ENCODE measurements at places on chromosomes 12 and 14.

DNA sequence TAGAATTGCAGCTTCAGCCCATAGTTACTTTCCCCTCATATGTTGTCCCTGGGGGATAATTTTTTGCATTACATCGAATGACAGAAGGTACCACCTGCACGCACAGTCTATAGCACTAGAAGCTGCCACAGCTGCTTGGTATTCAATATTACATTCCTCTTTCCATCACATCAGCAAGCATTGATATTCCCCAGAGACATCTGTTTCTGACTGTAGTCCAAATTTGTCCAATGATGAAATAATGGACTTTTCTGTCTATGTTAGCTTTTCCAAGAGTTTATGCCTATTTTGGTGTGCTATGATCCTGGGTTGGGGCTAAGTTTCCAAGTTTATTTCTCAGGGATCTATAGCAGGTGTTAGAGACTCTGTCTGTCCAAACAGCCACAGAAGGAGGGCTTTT, 335.4 kb downstream of the LRIG3 start:
- DNase-seq: no peak

DNA sequence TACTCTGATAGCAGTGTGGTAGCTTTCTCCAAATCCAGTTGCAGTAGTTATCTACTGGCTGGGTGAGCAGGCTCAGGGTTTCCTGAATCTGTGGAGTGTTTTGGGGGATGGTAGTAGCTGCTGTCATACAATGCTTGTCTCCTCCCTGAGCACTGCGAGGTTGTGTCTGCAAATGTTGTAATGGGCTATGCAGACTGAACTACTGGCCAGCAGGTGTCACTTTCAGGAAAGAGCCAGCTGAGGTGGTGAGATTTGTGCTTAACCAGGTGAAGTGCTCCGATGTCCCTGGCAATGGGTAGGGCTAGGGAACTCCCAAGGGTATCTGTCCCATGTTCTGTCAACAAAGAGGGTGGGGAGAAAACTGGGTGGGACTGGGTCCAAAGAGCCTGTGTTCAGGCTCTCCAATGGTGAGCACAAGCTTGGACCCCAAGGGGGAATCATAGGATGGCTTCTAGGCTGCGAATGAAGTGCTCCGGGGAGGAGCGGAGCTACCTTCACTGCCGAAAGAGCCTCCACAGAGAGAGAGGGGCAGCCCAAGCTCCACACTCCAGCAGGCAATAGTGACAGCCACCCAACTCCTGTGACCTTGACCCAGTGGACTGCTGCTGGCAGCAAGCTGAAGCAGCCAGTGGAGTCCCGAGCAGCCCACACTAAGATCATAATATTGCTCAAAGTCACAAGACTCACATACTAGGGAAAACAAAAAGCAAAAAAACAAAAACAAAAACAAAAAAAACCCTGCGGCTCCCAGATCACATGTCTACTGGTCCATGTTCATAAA, 1324.0 kb upstream of the USP15 start:
- DNase-seq: no peak

DNA sequence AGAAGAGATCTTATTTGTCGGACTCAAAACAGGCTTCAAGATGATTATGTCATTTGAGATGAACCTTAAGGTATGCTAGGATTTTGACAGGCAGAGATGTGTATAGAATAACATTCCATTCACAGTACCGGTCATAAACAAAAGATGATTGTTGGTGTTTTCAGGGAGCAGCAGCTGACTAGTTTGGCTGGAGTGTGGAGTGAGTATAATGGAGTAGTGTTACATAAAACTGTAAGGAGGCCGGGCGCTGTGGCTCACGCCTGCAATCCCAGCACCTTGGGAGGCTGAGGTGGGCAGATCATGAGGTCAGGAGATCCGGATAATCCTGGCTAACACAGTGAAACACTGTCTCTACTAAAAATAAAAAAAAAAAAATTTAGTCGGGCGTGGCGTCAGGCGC, 23.9 kb downstream of the SERPINA10 start:
- DNase-seq: no peak

- no peak for DNase-seq
Measured at GRCh38 chr12:93776581-93777018, 99.4 kb downstream of the CRADD start.

DNA sequence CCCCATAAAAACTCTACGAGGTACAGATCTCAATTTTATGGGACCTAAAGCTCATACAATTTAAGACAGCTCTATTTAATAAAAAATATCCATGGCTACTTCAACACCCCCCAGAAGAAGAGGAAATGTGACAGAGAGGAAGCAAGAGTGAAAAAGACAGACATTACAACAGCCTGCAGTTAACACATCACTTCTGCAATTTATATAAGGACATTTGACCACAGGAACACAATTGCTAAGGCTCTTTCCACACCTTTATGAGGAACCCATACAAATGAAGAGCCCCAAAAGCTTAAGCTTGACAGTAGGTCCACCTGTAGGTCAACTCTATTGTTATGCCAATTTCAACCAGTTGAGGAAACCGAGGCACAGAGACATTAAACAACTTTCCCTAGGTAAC, 5.6 kb downstream of the OR10P1 start:
- no peak for DNase-seq

- DNase-seq: no peak
Measured at GRCh38 chr12:131098178-131098981, 144.7 kb downstream of the ADGRD1 start.

GRCh38 chr14:103055695-103056094, 1.7 kb downstream of the CDC42BPB start:
- no peak for DNase-seq

DNA sequence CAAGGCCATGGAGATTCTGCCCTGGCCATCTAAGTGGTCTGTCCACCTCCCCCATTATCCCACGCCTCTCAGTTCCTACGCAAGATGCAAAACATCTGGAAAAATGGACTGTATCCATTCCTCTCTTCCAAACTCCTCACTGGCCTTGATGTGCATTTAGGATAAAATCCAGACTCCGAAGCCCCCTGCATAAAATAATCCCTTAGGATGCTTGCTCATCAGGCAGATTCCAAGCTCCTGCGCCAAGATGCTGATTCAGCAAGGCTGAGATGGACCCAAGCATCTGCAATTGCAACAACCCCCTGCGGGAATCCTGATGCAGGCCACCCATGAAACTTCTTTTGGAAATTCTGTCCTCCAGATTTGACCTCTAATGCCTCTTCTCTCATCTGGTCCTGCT, 81.6 kb downstream of the SPRING1 start:
- no peak for DNase-seq

DNA sequence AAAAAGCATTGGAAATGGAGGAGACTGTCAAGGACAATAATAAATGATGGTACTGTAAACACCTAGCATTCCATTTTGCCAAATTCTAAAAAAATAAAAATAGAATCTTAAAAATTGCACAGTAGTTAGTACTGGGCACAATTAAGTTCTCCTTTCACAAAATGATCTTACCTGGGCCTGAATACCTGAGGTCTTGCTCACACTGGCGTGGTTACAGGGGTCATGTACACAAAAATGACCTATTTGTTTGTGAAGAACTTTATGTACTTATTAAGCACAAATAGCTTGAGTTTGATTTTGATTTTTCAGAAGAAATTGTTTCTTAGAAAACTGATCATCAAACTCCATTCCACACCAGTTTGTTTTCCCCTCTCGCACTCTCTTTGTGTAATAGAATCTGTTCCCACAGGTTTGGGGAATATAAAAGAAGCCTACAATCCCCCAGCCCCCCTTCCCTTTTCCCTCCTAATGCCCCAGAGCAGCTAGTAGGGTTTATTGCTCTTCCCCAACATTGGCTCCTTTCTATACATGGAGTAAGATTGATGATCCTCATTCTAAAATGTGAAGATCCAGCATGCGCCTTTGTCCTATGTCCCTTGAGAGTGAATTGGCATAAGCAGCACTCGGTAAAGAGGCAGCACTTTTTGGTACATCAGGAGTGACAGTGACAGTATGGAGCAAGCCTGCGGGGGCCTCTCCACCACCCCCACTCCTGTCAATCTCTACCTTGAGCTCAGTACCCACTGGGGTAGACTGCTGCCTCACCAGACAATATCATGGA, 204.3 kb downstream of the ASCL1 start:
- no peak for DNase-seq

DNA sequence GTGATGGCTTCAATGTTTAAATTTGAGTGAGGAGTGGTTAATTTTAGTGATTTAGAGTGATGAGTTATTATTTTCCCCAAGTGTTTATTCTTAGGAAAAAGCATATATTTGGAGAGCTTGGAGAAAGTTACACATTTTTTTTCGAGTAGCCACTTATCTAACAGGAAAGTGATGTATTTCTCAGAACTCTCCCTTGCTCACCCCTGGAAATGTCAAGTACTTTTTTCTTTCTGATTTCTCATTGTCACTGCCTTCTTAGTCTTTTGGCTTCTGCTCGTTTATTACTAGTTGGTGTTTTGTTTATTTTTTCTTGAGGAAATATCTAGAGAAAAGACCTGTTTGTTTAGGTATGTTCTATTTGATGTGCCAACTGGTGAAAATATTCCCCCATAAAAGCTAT, 58.8 kb downstream of the AEBP2 start:
- DNase-seq: no peak

- DNase-seq: no peak
Measured at GRCh38 chr14:21039585-21040369, 2.4 kb upstream of the RNASE7 start.

- peak; percentile 36 for DNase-seq
Measured at GRCh38 chr14:94548999-94549985, 11.9 kb upstream of the SERPINA4 start.

- no peak for DNase-seq
Measured at GRCh38 chr14:31090883-31091764, 64.9 kb upstream of the STRN3 start.

GRCh38 chr12:114334395-114334794, 71.5 kb downstream of the TBX5 start:
- no peak for DNase-seq

- DNase-seq: no peak
Measured at GRCh38 chr14:95228240-95228639, 70.9 kb upstream of the DICER1 start.

GRCh38 chr12:16622338-16622737, 16.4 kb upstream of the LMO3 start:
- peak; percentile 20 for DNase-seq

- DNase-seq: no peak
Measured at GRCh38 chr12:6461401-6462233, 8.9 kb downstream of the VAMP1 start.

GRCh38 chr12:55019784-55020183, at the start of gene NEUROD4:
Gene NEUROD4 (plus strand): TSS chr12:55019974. CDS start chr12:55026440, 6,466 bp downstream.
- DNase-seq: no peak

Data from NCI-H2081 (cell line).